ENCODE measurements at places on chromosomes 7 and 10.
A peak's percentile ranks its signal among the peaks of the same experiment; 100 is the strongest.

DNA sequence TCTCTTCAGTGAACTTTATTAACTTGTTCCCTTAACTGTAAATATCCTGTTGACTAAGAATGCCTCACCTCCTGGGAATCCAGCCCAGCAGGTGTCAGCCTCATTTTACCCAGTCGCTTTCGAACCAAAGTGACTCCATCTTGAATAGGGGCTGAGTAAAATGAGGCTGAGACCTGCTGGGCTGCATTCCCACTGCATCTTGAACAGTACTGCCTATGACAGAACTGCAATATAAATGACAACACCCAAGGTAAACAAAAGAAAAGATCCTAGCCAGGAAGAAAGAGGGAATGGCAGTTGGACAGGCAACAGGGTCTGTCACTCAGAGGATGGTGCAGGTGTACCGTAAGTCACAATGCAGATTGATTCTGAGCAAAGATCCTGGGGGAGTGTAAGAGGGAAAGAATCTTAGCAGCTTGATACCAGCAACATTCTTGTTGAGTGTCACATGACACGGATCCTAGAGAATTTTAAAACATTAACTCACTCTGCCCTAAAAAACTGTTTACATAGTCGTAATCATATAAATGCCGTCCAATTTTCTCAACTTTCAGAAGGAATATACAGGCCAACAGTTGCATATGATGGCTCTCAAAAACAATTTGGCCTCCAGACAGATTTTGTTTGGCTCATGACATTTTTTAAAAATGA is 4.4 kb upstream of the FAM107B start:
- DNase-seq: no peak

- no peak for DNase-seq
Observed at GRCh38 chr7:3152714-3153113, 109.0 kb upstream of the CARD11 start.

- no peak for DNase-seq
Observed at GRCh38 chr7:75689246-75690099, 49.3 kb downstream of the HIP1 start.

DNA sequence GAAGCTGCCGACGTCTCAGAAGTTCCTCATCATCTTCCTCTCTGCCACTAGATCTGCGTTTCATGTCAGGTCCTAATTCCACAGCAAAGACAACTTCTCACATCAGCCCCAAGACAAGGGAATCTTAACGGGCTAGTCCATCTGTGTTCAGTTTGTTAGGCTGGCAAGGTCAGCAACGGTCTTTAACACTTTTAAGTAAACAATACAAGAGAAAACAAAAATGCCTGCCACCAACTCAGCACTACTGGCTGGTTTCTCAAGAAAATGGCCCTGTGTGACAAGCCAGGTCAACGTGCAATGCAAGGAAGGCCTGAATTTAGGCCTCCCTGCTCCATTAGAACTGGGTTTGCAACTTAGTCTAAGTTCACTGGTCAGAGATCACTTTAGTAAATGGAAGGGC is 41.0 kb upstream of the AFAP1L2 start:
- no peak for DNase-seq

DNA sequence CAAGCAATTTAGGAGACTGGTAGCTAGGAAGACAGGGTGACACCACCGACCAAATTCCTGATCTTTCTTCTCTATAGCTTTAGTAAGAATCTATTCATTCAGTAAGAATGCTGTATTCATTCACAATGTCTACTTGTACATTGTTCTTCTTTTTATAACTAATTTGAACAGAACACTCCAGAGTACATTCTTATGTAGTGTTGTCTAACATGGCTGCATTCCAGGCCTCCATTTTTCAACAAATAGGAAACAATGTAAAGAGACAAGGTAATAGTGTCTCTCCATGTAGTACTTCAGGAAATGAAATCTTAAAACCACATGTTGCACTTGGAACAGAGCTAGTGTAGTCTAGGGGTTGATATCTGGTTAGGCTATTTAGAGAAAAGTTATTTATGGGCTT is 1.8 kb downstream of the VCL start:
- no peak for DNase-seq

DNA sequence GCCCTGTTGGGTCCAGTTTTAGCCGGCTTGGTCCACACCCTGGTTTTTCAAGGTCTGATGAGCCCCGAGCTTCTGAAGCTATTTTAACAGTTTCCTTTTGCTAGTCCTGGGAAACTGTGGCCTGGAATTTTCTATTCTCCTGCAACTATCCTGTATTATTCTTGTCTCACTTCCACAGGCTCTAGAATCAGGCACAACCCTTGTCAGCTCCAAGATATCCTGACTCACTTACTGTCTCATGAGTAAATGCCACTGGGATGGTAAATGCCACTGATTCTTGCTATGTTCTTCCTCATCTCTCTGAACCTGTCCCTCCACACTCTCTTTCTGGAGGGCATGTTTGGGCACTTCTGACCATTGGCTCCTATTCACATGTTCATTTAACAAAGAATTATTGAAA is 611.5 kb upstream of the IGFBP3 start:
- no peak for DNase-seq

DNA sequence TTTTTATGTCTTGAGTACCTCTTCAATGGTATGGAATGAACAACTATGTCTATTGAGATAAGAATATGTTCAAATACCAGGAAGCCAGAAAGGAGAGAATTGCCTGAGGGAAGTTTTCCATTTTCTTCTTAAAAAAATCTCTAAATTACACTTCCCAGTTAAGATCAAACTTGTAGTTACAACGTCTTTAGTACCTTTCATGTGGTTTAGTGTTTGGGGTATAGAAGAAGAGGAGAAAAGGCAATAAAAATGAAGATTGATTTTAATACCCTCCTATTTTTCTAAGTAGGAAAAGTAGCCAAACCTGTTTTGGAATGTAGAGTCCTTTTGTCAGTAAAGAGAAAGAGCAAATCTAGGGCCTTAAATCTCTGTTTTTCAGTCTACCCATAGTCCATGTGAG is 470.0 kb upstream of the SEMA3A start:
- DNase-seq: no peak

DNA sequence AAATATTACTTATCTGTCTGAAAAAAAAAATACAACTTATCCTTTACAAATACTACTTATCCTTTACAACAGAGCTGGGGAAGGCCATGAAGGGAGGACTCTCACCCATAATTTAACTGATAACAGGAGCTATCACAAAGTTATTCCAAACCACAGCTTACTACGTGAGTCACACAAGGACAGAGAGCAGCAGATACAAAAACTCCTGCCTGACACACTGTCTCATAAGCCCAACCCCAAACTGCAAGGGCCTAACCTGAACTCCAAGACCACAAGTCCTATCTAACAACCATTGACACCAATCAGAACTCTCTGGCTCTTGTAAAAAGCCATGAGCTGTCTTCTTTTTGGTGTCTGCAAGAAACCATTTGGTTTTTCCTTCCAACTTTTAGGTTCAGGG is 28.5 kb upstream of the CXCL12 start:
- no peak for DNase-seq

DNA sequence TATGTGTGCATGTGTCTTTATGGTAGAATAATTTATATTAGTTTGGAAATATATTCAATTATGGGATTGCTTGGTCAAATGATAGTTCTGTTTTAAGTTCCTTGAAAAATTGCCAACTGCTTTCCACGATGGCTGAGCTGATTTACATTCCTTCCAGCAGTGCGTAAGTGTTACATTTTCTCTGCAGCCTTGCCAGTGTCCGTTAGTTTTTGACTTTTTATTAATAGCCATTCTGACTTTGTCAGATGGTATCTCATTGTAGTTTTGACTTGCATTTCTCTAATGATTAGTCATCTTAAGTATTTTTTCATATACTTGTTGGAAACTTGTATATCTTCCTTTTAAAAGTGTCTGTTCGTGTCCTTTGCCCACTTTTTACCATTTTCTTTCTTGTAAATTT is 434.2 kb upstream of the POT1 start:
- DNase-seq: no peak

GRCh38 chr10:5977471-5978229 is at the start of gene IL15RA:
TSS of gene IL15RA (minus strand) at chr10:5977543. CDS start at chr10:5977492, 51 bp downstream.
- peak; percentile 92 for DNase-seq

GRCh38 chr7:38908759-38909335 is at the start of gene VPS41:
TSS of gene VPS41 (minus strand) at chr7:38909191. CDS start at chr7:38909174, 17 bp downstream.
- DNase-seq: peak; percentile 80

DNA sequence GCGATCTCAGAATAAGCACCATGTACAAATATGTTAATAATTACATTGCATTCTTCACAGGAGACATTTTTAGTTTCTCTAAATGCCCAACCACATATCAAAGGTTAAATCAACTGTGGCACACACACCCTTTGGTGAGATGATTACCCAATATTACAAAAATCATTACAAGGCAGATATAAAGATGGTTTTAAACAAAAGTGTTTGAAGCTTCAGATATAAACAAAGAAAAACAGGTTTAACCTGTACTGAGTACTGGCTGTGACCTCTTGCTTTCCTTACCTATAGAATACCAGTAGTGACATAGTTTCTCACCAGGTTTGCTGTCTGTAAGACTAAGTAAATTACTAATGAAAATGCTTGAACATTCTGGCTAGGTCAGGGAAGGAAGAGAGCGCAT is 360.0 kb upstream of the IGFBP3 start:
- DNase-seq: no peak

GRCh38 chr7:104627516-104627915 is 299.1 kb downstream of the LHFPL3 start:
- DNase-seq: peak; percentile 24

GRCh38 chr7:149261316-149261828 is 624 bp upstream of the ZNF783 start:
- peak; percentile 65 for DNase-seq

GRCh38 chr7:29442146-29442545 is 121.5 kb upstream of the PRR15 start:
- DNase-seq: no peak

DNA sequence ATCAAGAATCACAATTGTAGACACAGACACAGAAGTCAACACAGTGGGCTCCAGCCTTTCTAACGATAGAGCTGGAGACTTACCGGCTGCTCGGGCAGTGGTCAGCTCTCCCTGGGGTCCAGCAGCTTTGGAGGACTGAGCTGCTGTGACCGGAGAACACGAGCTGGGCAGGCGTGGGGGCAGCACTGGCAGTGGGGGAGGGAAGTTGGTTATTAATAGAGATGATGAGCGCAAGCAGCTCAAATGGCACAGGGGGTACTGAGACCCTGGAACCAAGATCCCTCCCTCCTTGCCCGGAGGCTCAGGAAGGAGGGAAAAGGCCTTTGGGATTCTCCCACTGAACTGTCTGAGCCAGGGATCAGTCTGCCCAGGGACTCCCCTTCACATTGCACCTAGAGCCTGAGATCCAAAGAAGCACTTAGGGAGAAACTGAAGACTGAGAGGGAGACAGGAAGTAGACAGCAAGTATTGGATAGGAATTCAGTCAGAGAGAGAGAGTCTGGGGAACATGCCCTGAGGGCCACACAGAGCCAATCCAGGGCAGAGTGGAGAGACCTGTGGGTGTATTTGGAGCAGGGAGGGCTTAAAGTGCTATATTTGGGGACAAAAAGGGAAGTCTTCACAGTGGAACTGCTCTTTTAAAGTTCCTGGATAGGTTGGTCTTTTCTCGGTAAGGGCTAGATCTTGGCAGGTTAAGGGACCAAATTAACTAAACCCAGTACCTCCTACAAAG is at the start of gene MYOZ1:
MYOZ1 (minus strand) TSS at position 147 of the 733 bp plus-strand sequence. CDS start 1,457 bp downstream, outside the sequence.
- no peak for DNase-seq

GRCh38 chr10:76420725-76421124 is 989.3 kb downstream of the LRMDA start:
- no peak for DNase-seq

- no peak for DNase-seq
Observed at GRCh38 chr7:75762350-75762917, 9.6 kb downstream of the CCL26 start.

- DNase-seq: no peak
Observed at GRCh38 chr10:47438857-47439474, 44.9 kb downstream of the ANXA8 start.

GRCh38 chr7:64045301-64046040 is at the start of gene ZNF727:
TSS of gene ZNF727 (plus strand) at chr7:64045434. CDS start at chr7:64045622, 188 bp downstream.
- DNase-seq: peak; percentile 48

GRCh38 chr10:37754538-37755323 is 102.7 kb downstream of the ZNF248 start:
- DNase-seq: no peak

GRCh38 chr7:5457245-5457735 is 33.7 kb upstream of the TNRC18 start:
- DNase-seq: no peak

GRCh38 chr7:128251337-128251736 is 10.3 kb downstream of the LEP start:
- no peak for DNase-seq

DNA sequence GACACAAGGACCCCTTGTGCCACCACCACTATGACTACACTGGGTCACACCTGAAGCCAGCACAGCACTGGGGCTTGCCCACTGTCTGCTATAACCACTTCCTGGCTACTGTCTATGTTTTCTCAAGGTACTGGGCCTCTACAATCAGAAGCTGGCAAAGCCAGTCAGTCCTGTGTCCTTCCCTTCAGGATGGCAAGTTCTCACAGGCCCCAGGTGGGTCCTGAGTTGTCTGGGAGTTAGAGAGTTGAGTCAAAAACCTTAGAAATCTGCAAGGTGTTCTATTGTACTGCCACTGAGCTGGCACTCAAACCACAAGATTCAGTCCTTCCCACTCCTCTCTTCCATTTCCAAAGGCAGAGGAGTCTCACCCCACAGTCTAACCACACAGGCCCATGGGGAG is 705.5 kb downstream of the IPMK start:
- DNase-seq: no peak

DNA sequence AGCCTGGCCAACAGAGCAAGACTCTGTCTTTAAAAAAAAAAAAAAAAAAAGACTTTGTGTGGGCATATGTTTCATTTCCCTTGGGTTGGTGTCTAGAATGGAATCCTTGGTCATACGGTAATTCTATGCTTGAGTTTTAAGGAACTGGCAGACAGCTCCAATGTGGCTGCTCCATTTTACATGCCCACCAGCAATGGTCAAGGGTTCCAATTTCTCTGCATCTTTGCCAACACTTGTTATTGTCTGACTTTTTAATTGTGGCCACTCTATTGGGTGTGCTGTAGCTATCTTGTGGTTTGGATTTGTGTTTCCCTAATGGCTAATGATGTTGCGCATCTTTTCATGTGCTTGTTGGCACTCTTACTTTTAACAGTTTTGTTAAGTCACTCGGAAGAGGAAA is 57.6 kb downstream of the BRI3 start:
- DNase-seq: no peak

- no peak for DNase-seq
Observed at GRCh38 chr7:146319629-146320028, 203.0 kb downstream of the CNTNAP2 start.

DNA sequence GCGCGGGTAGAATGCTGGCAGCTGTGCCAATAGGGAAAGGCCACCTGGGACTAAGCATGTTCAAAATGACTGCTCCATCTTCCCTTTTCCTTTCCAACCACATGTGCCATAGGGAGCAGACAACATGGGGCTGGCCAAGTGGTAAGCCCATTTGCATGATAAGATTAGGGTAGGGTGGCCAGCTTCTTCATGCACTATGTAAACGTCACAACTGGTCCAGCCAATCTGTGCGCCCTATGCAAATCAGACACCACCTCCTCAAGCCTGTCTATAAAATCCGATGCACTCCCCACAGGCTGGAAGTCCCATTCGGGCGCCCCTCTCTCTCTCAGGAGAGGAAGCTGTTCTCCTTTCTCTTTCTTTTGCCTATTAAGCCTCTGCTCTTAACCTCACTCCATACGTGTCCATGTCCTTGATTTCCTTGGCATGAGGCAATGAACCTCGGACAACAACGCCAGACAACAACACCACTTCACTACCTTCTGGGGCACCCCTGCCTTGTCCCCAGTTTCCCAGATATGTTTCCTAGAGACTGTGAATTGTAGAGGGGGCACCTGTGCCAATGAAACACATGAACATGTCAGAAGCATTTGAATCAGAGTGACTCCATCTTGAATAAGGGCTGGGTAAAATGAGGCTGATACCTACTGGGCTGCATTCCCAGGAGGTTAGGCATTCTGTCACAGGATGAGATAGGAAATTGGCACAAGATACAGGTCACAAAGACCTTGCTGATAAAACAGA is 19.1 kb upstream of the EXOC6 start:
- DNase-seq: no peak
